ENCODE measurements at places on chromosomes 3 and 15.

- no peak for ATAC-seq
These were observed 127.3 kb upstream of the PRICKLE2 start for GRCh38 chr3:64352639-64352992.

DNA sequence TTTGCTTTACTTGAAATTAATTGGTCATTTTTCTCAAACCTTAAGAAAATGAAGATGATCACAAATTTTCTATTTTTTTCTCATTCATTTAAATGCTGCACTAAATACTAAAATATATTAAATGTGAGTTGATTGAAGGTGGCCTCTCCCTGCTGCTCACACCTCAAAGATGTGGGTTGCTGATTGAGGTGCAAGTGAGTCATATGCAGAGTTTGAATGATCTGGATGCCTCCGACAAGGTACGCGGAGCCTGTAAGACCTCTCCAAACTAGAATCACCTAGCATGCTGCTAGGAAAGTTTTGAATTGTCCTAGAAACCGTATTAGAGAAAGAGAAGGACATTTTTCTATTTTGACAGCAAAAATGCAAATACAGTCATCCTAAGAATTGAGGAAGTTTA lies 211.3 kb upstream of the FEZF2 start:
- ATAC-seq: no peak

GRCh38 chr15:50107157-50107556 lies 11.9 kb downstream of the ATP8B4 start:
- ATAC-seq: no peak

GRCh38 chr15:74035121-74036017 lies 40.9 kb downstream of the PML start:
- no peak for ATAC-seq

DNA sequence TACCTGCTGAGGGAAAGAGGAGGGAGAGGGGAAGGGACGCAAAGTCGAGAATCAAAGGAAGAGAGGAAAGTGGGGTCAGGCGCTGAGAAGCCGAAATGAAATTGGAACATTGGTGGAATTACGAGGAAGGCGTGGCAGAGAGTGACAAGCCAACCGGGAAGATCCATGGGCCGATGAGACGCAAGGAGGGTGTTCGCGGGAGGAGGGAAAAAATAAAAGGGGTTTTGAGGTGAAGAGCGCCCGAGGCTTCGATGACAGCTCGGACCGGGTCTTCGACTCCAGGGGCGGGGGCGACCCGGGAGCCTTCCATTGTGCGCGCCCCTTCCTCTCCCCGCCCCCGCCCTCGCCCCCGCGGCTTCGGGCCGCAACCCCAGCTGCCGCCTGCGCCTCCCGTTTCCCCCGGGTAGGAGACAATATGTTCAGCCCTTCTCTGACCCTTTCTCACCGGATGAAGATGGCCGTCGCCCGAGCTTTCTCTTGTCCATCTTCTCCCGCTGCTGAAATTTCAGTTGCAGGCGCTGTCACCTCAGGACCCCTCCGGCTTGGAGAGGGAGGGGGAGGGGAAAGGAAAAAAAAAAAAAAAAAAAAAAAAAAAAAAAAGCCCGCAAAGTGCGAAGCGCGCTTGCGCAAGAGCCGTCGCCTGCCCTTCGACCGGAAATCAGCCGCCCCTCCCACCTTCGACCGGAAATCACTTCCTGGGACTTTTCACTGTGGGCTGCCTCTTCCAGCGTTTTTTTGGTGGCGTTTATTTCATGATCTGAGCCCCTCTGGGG lies at the start of gene SENP7:
TSS of gene SENP7 (minus strand) at position 567 of the 773 bp plus-strand sequence. CDS start at position 485, 82 bp downstream.
- peak; percentile 83 for ATAC-seq

DNA sequence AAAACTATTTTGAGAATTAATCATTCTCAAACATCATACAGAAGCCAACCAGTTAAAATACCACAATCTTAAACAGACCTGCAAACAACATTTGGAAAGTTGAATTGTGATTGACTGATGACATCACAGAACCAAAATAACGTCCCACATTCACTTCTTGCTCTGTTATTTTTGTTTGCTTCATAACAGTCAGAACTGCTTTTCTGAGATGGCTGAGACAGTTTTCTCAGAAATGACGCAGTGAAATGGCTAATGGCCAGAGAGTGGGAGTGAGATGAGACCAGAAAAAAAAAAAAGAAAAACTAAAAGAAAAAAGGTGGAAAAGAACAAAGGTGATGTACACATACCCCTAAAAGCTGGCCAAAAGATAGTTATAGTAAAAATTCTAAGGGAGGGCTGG lies 1061.2 kb downstream of the FHIT start:
- ATAC-seq: no peak

DNA sequence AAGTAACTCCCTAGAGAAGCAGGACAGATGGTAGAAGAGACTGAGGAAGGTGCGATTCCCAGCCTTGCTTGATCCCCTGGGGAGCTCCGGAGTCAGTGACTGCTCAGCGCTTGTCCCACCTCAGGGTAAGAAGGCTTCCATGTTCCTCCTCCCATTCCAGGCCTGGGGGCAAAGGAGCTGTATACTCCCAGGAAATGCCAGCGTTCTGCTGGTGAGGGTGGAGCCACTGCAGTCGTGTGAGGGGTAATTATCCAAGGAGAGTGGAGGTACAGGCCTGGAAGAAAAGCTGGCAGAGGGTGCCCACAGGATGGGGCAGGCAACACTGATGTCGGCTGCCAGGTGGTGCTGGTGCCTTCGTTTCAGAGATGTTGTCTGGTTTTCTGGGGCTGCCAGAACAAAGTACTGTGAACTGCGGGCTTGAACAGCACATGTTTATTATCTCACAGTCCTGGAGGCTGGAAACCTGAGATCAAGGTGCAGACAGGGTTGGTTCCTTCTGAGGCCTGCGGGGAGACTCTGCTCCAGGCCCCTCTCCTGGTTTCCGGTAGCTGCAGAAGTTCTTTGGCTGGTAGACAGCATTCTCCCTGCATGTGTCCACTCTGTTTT lies 12.1 kb upstream of the APBA2 start:
- ATAC-seq: no peak

- ATAC-seq: no peak
These were observed 23.6 kb downstream of the TLNRD1 start for GRCh38 chr15:81024265-81024872.

Measured in stimulated activated memory B cell treated with anti-CD40 and anti-IgM and Interleukin-4, amounts not matched to agents 10 μg/mL and 1 μg/mL and 100 μg/mL, for 72 hours (primary cell).